ENCODE measurements at places on chromosomes 5 and 9. TPM values are rescaled to one million over a fixed set of nuclear protein-coding genes. Genes with fewer than 3 reads are reported as not detected.

Gene CDH9
- not detected for total RNA-seq

Gene TEK
- 4.9 TPM for total RNA-seq

Gene SPATA31D4
- not detected for total RNA-seq

Gene SPINK13
- total RNA-seq: 2.6 TPM

Gene CD74
- 130 TPM for total RNA-seq

Gene PCDHB7
- total RNA-seq: not detected

Gene PPIC
- 31.0 TPM for total RNA-seq

Gene SLC6A3
- total RNA-seq: not detected

Gene WNT8A
- not detected for total RNA-seq

Gene PCDHGC3
- 16.1 TPM for total RNA-seq

Gene CNTNAP3B
- 11.2 TPM for total RNA-seq

Gene FSD1L
- total RNA-seq: 0.66 TPM

Gene ENTREP1
- 6.9 TPM for total RNA-seq

Gene KLHL9
- total RNA-seq: 15.3 TPM

Gene GPR151
- not detected for total RNA-seq

Gene SGCD
- total RNA-seq: 2.6 TPM

Gene PDE6A
- total RNA-seq: not detected

Gene CORO2A
- total RNA-seq: 0.66 TPM

Gene COL15A1
- total RNA-seq: 6.7 TPM

Gene ITK
- 2.6 TPM for total RNA-seq

Gene C9orf72
- total RNA-seq: 20.5 TPM

Gene C9orf43
- 1.6 TPM for total RNA-seq

Gene NPR2
- total RNA-seq: 20.1 TPM

Gene DND1
- total RNA-seq: 1.8 TPM

Data from body of pancreas (tissue), 4 donors.